Central memory CD8-positive, alpha-beta T cell (primary cell): ENCODE measurements at places on chromosomes 1 and 21.

GRCh38 chr1:115144176-115144575, 54.9 kb upstream of the TSPAN2 start:
- no peak for DNase-seq

- DNase-seq, result no peak
Observed at GRCh38 chr1:29525941-29526340, 289.6 kb downstream of the PTPRU start.

GRCh38 chr21:43910460-43910859, 45.4 kb downstream of the AGPAT3 start:
- no peak for DNase-seq

DNA sequence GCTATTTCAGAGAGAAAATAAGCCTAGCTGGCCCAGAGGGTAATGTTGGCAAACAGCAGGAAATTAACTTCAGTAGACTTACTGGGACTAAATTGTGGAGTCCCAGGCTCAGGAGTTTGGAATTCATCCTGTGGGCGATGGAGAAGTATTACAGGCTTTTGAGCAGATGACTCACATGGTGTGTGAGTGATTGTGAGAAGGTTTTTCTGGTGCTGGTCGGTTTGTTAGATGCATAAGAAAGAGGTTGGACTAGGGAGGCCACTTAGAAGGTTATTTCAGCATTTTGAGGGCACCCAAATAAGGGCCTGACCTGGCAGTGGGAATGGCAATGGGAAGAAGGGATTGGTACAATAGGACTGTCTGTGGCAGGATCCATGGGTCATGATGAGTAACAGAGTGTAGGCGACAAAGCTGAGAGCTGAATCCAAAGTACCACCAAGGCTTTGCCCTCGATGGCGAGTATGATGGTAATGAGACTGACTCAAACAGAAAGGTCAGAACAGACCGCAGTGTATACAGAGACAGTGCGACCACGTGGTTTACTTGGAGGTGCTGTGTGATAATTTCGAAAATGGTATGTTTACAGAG, 69.2 kb upstream of the KIF26B start:
- DNase-seq, result no peak

GRCh38 chr21:41379901-41380300, 18.1 kb downstream of the MX2 start:
- DNase-seq, result no peak

DNA sequence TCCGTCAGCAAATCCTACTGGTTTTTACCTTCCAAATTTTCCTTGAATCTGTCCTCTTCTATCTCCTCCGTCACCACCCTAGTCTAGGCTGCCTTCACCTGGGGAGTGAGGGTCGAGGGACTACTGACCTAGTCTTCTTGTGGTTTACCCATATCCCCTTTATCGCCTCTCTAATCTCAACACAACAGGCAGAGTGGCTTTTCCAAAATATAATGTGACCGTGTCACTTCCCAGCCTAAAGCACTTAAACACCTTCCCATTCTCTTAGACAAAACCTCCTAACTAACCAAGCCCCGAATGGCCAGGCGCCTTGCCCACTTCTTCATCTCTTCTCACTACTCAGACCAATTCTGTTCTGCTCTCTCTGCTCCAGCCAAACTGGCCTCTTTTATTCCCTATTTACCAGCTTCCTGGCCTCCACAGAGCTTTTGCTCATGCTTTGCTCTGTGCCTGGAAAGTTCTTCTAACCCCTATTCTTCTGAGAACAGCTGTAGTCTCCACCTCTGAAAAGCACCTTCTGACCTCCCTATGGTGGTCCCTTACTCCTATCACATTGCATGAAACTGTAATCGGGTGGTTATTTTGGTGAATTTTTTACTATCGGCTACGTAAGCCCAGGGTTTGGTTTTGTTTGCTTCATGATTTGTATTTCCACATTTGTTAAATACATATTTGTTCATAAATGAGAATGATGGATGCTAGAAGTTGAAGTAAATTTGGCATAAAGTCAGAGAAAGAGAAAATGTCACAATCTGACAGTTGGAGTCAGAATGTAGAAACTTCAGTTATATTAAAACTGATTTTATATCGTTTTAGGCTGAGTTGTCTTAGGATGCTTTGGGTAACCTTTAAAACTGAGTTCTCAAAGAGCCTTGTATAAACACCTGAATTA, 1.2 kb upstream of the NBPF1 start:
- no peak for DNase-seq

DNA sequence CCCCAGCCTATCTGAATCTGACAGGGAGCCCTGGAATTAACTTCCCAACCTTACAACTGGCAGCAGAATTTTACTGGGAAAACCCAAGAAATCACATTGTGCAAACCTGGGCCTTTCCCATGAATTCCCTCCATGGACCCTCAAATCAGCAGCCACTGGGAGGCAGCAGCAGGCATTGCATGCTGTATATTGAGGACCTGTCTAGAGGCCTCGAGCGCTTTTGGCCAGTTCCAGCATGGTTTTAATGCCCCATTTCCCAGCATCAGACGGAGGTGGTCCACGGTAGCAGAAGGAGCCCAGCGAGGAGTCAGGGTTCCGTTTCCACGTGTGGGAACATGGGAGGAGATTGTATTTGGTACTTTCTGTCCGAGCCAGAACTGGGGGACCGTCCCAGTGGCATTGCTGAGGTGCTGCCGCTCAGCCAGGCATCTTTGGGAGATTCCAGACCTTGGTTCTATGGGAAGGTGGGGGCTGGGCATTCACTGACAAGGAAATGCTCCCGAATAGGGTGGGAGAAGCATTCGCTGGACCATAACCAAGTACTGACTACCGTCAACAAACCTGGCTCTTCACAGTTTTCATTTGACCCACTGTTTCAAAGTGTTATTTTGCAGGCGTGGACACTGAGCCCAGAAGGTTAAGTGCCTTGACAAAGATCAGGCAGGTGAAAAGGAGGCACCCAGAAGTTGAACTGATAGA, 15.9 kb downstream of the BMP8A start:
- no peak for DNase-seq

DNA sequence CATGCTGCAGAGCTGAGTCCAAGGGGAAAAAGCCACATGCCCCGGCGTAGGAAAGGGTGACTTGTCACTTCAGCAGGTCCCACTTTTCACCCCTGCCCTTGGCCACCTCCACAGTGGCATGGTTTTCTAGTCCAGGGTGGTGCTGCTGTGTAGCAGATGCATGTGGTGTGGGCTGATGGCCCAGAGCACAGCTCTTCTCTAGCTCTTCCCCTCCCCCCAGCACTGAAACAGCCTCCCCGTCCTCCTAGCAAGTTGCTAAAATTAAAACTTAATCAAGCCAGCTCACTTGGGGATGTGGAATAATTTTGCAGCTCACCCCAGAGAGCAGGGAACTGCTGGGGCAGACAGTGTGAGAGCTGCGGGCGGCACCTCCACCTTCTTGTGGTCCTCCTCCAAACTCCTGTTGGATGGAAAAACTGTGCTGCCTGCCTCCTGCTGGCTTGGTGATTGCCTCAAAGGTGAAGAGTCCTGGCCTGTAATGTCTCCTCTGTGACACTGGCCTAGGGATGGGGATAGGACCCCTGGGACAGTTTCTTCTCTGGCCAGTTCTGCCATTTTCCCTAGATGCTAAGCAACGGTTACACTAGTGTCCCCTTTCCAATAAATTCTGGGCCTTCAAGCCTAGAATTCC, 91.6 kb downstream of the RNF220 start:
- no peak for DNase-seq

GRCh38 chr1:82934074-82934473, 1064.9 kb downstream of the TTLL7 start:
- no peak for DNase-seq

- no peak for DNase-seq
Observed at GRCh38 chr1:154213274-154213673, 7.1 kb upstream of the CFAP141 start.

GRCh38 chr21:37665230-37666024, 250.8 kb downstream of the KCNJ6 start:
- no peak for DNase-seq

DNA sequence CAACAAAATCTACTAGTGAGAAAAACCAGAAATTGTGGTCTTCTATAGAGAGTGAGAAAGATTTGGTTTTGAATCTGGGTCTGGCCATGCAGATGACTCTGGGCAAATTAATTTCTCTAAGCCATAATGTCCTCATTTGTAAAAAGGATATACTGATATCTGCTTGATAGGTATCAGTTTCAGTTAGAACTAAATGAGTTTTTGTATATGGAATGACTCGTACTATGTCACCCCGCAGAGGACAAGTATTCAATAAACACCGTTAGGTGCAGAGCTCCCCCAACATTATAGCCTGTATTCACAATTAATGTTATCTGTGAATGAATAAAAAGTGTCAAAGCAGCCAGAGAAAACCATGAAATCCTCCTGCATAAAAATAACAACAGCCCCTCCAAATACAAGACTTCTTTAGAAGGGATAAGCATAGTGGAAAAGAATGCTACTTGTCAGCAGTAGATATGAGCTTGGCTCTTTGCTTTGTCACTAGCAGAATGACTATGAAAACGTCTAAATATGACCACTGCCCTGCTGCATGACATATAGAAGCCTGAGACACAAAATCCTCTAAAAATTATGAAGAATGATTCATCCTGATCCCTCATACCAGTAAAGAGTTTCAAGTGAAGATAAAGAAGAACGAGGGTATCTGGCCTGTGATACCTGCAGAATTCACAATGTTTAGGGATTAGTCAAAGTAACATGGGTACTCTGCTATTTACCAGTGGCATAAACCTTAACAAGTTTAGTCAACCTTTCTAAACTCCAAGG, 17.8 kb downstream of the SCAF4 start:
- DNase-seq, result no peak

GRCh38 chr1:16067933-16068332, 5.5 kb downstream of the FAM131C start:
- no peak for DNase-seq

- no peak for DNase-seq
Observed at GRCh38 chr21:38228115-38228514, 28.7 kb upstream of the KCNJ15 start.

DNA sequence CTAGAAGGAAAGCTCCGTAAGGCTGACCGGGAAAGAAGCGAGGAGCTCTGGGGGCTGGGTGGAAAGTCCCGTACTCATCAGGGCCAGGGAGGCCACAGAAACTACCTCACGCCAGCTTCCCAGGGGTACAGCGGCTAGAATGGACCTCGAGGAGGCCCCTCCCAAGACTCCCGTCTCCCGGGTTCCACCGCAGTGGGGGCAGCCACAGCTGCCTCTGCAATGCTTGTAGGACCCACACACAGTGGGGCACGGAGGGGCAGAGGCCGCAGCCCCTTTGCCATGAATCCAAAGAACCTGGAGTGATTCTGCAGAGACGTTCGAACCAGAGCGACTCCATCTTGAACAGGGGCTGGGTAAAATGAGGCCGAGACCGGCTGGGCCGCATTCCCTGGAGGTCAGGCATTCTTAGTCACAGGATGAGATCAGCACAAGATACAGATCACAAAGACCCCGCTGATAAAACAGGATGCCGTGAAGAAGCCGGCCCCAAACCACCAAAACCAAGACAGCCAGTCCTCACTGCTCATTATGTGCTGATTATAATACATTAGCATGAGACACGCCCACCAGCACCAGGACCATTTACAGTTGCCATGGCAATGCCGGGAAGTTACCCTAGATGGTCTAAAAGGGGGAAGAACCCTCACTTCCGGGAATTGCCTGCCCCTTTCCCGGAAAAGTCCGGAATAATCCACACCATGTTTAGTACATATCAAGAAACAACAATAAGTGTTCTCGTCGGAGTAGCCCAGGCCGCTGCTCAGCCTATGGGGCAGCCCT, 1.6 kb upstream of the ANKRD65 start:
- no peak for DNase-seq

- no peak for DNase-seq
Observed at GRCh38 chr1:25168193-25169071, 63.9 kb downstream of the SYF2 start.

DNA sequence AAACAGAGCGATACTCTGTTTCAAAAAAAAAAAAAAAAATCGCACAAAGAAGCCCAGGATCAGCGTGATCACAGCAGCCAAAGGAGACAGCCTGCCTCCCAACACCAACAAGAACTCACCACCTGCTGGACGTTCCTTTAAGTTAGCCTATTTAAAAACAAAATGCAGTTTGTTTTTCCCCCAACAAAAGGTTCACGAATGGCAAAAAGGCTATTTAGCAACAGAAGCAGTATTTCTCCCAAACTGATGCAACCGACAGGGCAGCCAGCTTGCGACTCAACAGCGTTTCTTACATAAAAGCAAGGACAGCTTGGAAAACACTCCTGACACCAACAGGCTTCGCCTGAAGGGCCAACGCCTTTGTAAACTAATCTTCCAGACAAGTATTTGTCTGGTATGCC, 6.8 kb downstream of the SSU72 start:
- DNase-seq, result no peak

- peak; percentile 91 for DNase-seq
Observed at GRCh38 chr1:75785983-75786853, at the start of gene RABGGTB. TSS of gene RABGGTB (plus strand) at chr1:75786256. CDS start at chr1:75786272, 16 bp downstream.
